ENCODE measurements at places on chromosomes 6 and 20.

- no peak for DNase-seq
These were observed 80.0 kb downstream of the TCP11 start for GRCh38 chr6:35061102-35061615.

DNA sequence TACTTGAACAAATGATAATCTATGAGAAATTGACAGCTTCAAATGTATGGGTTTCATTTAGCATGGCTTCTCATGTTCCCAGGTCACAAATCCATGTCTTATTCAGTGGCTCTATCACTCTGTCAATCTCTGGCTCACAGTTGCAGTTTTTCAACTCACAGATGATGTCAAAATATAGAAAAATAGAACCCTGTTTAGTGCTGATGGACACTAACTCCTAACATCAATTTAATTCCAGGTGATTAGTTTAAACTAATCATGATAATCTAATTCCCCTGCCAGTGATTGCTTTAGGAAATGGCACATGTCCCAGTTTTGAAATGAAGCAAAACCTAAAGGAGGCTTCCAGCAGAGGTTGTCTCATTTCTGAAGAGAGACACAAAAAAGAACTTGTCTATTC lies 13.0 kb downstream of the KHDC1 start:
- DNase-seq, result no peak

DNA sequence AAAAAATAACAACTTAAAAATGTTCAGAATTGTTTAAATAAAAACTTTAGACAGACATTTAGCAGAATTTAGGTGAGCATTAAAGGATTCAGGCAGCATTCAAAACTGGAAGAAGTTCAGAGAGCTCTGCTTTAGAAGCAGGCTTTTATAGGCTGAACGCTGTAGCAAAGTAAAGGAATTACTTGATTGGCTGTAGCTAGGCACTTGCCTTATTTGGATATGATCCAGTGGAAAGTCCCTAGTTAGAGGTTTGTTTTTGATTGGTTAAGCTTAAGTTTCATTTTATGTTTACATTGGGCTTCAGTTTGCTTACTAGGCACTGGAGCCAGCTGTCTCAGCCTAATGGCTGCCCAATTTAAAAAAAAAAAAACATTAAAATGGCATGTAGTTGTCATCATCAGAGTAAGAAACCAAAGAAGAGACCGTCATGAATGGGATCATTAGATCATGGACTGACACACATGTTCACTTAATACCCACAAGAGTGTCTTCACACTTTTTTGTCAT lies 65.1 kb downstream of the CBFA2T2 start:
- DNase-seq, result no peak

GRCh38 chr6:76495909-76496308 lies 423.4 kb upstream of the IMPG1 start:
- no peak for DNase-seq

DNA sequence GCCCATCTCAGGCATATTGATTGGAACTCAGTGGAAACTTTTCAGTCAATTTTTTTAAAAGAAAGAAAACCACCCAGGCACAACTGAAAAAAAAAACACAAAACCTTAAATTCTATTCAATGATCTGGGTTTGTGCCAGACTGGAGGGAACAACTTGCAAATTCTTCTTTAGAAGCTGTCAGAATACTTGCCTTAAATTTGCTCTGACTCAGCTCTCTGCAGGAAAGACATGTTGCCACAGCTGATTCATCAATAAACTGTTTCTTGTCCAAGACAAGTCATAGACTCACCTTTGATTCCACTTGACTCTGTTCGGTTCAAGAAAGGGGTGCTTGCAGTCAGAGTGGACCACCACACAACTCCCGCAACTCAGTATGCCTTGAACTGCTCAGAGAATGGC lies 117.8 kb upstream of the F13A1 start:
- DNase-seq, result no peak

- no peak for DNase-seq
These were observed 85.0 kb downstream of the DTD1 start for GRCh38 chr20:18672834-18673233.

- DNase-seq, result no peak
These were observed 262.8 kb upstream of the HS3ST5 start for GRCh38 chr6:114605656-114606055.

DNA sequence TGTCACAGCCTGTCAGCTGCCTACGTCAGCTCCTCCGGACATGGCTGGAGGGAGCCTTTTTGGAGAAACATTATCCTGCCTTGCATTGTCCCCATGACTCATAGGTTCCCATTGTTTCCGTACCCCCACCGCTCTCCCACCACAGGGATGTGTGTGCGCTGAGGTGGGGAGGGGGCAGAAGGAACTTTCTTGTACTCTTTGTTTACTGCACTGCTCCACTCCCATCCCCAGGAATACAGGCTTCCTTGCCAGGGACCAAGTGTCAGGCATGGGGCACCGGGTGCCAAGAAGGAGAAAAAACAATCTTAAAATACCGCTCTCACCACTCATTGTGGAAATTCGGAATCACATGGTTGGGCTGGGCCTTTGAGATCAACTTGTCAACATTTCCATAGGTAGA lies 51.0 kb downstream of the KCNK5 start:
- no peak for DNase-seq

DNA sequence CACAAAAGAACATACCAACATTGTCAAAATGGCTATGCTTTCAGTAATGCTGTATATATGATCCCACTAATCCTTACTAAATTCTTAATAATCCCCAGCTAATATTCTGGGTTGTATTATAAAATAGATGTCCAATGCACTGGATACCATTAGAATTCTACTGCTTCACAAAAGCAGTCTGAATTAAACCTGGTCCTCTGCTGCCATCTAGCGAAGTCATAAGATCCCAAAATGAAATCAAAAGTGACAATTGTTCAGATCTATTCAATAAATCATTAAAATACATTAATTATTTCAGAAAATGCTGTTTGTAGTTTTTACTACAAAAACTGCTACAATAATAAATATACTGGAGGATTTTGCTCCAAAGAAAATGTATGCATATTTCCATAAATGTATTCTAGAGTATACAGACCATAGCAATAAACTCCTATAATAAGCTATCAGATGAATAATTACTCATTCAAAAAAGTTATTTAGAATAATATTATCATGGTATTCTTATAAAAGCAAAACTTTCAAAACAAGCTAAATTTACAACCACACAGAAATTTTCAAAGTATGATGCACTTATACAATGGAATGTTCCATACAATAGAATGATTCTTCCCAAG lies 92.6 kb downstream of the RNGTT start:
- DNase-seq, result peak; percentile 8

- DNase-seq, result no peak
These were observed 20.8 kb upstream of the ADGRF4 start for GRCh38 chr6:47677381-47678100.
